Activated effector memory CD4-positive, alpha-beta T cell treated with Interleukin-2 at 50 U/mL for 16 hours (primary cell): ENCODE measurements at places on chromosomes 7 and 10.

GRCh38 chr7:37495574-37496184 lies 47.0 kb upstream of the ELMO1 start:
- no peak for DNase-seq

- no peak for DNase-seq
Observed at GRCh38 chr10:98224996-98225395, 43.0 kb downstream of the LOXL4 start.

DNA sequence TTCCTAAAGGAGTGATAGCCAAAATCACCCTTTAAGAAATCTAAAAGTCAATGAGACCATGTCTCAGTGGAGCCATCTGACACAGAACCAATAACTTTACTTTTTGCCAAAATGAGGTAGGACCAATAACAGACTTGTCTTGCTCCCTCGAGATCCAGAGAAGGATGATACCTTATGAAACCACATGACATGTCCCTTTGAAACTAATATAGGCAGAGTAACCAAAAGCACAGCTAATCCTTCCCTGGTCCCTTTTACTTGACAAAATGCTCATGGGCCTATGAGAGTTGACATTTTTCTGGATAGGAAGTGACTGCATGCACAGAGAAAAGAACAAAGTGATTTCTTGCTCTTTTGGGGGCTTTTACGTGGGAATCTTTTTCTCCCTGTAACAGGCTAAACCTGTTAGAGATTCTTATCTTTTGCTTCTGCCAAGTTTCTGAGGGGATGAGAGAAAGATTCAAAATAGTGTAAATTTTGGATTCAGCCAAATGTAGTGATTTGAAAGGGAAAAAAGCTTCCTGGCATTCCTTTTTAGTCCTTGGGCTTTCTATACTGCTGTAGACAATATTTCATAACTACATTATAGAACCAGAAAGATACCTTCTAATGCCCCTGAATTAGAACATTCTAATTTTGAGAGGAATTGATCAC lies 87.6 kb downstream of the ARMH3 start:
- no peak for DNase-seq

GRCh38 chr10:131804551-131805295 lies 96.1 kb upstream of the PPP2R2D start:
- DNase-seq = no peak

DNA sequence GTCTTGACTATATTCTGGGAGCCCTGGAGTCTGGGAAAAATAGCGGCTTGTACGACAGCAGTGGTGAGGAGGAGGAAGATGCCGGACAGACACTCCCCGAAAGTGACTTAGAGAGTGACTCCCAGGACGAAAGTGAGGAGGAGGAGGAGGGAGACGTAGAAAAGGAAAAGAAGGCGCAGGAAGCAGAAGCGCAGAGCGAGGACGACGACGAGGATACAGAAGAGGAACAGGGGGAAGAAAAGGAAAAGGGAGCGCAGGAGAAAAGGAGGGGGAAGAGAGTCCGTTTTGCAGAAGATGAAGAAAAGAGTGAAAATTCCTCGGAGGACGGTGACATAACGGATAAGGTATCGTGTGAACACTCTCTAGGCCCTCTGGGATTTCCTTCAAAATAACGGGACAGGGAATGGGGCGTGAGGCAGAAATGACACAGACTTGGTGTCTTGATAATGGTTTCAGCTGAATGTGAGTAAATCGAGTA lies 908 bp downstream of the NOM1 start:
- DNase-seq = no peak

GRCh38 chr7:116733924-116734580 lies 62.1 kb downstream of the MET start:
- no peak for DNase-seq

DNA sequence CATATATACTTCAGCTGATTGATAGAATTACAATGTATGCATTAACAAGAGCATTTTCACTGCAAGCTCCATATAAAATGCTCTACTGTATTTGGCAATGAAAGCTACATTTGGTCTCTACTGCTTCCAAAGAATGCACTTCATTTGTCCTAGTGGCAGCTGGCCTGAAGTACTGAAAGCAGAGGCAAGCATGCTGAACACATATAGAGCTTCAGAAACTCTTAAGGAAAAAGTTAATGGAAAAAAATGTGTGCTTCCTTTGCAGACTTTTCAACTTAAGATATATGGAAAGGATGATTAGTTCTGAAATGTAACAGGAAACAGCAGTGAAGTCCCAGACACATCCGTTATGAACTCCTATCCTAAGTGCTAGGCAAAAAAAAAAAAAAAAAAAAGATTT lies 537.1 kb upstream of the POM121L12 start:
- no peak for DNase-seq

GRCh38 chr7:65339257-65339656 lies 34.4 kb upstream of the ZNF92 start:
- no peak for DNase-seq

- DNase-seq = no peak
Observed at GRCh38 chr10:133197786-133198185, 32.2 kb upstream of the UTF1 start.

- DNase-seq = no peak
Observed at GRCh38 chr7:112421666-112422486, 28.4 kb upstream of the IFRD1 start.

GRCh38 chr7:72080341-72080766 lies 331.8 kb downstream of the CALN1 start:
- DNase-seq = no peak

- DNase-seq = no peak
Observed at GRCh38 chr7:131629217-131629882, 72.9 kb upstream of the PODXL start.

DNA sequence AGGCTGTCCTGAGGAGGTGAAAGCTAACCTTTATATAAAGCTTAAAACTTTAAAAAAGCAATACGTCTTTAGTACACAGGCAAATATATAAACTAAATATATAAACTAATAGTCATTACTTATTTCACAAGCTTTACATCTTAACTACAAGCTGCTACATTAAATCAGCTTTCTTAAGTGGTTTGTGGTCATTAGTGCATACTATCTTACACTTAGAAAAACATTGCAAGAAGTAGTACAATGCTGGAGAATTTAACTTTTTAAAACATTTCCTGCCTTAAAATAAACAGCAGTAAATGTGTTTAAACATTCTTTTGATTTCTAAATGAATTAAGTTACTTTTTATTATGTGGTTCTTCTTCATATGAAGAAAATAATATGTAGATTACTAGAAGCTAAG lies 36.3 kb downstream of the MET start:
- no peak for DNase-seq

DNA sequence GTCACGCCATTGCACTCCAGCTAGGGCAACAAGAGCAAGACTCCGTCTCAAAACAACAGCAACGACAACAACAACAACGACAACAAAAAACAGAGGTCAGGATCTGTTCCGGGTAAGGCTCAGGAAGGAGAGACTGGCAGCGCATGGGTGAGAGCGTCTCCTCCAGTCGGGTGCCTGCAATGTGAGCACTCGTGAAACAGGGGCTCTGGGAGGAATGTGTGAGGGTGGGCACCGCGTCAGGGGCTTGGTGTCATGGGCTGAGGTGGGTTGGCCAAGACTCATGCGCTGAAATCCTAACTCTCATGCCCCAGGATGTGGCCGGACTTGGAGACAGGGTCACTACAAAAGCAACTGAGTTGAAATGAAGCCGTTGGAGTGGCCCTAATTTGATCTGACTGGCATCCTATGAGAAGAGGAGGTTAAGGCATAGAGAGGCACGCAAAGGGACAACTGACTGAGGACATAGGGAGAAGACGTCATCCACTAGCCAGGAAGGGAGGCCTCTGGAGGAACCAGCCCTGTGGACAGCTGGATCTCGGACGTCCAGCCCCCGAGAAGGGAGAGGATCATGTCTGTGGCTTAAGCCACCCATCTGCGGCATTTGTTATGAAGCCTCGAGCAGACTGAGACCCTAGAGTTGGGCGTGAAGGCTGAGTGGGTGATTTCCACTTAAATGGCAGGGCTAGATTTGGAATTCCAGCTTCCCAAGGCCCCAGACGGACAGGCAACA lies 241.5 kb upstream of the PITRM1 start:
- DNase-seq = no peak

DNA sequence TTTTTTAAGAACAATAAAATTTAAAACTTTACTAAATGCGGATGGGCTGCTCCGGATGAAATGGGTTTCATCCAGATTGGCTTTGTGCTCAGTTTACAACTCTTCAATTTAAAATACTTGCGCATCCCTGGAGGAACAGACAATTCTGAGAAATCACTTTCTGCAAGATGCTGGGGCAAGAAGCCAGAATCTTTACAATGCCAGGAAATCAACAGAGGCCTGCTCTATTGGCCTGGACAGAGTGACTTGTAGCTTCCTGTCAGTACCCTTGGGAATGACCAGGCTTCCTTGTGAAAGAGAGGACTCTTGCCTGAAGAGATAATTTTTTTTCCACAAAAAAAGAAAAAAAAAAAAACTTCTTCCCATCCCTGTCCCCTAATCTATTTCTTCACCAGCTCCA lies 3.9 kb upstream of the FAM13C start:
- no peak for DNase-seq

GRCh38 chr10:73641328-73642060 lies at the start of gene MYOZ1:
MYOZ1 (minus strand) TSS chr10:73641474; CDS start chr10:73640017, 1,457 bp downstream.
- DNase-seq = no peak
